Activated CD4-positive, alpha-beta memory T cell treated with anti-CD3 and anti-CD28 coated beads for 36 hours (primary cell): ENCODE measurements at places on chromosomes 2 and 18.

- no peak for DNase-seq
Observed at GRCh38 chr2:41475959-41476358, 571.9 kb upstream of the PKDCC start.

- DNase-seq: no peak
Observed at GRCh38 chr2:135093670-135094330, 41.7 kb downstream of the RAB3GAP1 start.

DNA sequence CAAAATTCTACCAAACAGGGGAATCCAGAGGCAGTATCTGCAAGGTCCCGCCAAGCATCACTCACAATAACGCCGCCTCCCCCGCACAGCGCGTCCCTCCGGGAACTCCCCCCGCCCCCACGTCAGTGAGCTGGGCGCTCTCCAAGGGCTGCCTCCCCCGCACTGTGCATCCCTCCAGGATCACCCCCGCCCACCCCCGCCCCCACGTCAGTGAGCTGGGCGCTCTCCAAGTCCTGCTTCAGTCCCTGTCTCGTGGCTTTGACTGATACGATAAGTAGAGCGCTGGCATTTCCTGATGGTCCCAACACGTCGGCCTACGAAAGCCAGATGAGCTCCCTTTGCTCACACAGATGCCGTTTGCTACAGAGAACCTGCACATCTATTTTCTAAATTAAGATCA lies 130.7 kb upstream of the TPO start:
- no peak for DNase-seq

DNA sequence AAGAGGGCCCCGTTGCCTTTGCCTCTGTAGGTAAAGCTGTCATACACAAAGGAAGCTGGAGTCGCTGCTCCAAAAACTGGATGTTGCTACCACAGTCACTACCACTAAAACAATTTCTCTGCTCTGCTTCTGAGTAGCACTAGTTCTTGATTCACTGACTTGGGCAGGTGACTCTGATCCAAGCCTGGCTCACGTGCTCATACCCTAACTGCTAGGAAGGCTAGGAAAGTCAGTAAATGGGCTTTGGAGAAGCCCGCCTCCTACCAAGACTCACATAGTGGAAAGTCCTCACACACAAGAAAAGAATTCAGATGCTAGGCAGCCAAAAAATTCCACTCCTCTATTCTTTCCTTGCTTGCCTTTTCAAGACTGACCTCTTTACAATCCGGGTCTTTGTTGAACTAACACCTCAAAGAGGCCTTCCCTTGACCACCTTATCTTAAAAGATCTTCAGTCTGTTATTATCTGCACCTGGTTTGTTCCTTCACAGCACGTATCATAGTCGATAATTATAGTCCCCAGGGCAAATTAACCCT lies 11.4 kb upstream of the DYNC1I2 start:
- DNase-seq: no peak

DNA sequence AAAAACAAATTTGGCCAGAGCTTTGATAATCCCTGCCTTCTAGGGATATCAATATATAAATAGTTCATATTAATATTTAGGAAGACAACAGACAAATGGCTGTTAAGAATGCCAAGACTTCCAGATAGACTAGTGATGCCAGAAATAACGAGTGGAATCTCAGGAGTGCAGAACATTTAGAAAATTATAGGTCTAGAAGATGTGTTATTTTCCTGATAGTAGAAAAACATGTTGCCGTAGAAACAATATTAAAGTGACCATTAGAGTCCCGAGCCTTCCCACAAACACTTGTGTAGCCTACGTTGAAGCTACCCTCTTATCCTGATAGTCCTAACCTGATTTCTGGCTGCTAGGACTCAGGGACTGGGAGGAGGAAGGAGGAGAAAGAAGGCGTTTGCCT lies 54.3 kb upstream of the ITGA6 start:
- DNase-seq: no peak

- no peak for DNase-seq
Observed at GRCh38 chr18:26005950-26006349, 84.5 kb downstream of the SS18 start.
